Spleen (tissue), 13 donors: ENCODE measurements at places on chromosomes 3 and 15. TPM values are rescaled to one million over a fixed set of nuclear protein-coding genes. Genes with fewer than 3 reads are reported as not detected.

The LIPC gene
- 2.5 TPM for total RNA-seq

The TLR9 gene
- total RNA-seq: 7.7 TPM

- H3K36me3 ChIP-seq: no peaks in the 10 kb centered on the region
- H3K27me3 ChIP-seq: no peaks in the 10 kb centered on the region
- no peak for DNase-seq
- H3K27ac ChIP-seq: no peak overlapping the region
- peaks cover 32% of the 10 kb centered on the region for H3K4me1 ChIP-seq
- H3K4me3 ChIP-seq: no peak overlapping the region
Observed at GRCh38 chr3:71528816-71529215, 54.7 kb downstream of the FOXP1 start.

- H3K36me3 ChIP-seq: no peaks in the 10 kb centered on the region
- H3K27me3 ChIP-seq: no peaks in the 10 kb centered on the region
- H3K4me1 ChIP-seq: no peaks in the 10 kb centered on the region
- no peak for DNase-seq
Observed at GRCh38 chr15:35191783-35192182, 106.7 kb upstream of the NANOGP8 start.

DNA sequence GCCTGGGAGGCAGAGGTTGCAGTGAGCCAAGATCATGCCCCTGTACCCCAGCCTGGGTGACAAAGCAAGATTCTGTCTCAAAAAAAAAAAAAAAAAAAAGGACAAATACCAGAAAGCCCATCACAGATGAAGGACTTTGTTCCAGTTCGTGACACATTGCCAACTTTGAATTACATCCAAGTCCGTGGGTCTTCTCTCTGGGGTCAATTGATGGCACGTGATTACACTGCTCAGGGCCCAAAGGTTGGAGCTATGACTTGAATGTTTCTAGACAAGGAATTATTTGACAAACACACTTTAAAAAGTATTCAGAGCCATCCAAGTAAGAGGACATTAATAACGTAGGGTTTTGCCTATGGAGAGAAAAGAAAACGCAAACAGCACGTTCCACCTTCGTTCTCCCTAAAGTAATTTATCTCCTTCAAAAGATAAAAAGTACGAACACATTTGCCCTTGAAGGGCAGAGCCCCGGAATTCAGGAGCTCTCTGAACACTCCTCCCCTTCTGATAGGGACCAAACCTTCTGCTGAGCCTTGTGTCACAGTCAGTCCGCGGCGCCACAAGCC is 31.3 kb upstream of the ST3GAL6 start:
- H3K27me3 ChIP-seq: no peaks in the 10 kb centered on the region
- DNase-seq: no peak
- peaks cover 26% of the 10 kb centered on the region for H3K4me1 ChIP-seq
- H3K4me3 ChIP-seq: peak overlapping the region; percentile 66
- no peak overlapping the region for H3K27ac ChIP-seq

DNA sequence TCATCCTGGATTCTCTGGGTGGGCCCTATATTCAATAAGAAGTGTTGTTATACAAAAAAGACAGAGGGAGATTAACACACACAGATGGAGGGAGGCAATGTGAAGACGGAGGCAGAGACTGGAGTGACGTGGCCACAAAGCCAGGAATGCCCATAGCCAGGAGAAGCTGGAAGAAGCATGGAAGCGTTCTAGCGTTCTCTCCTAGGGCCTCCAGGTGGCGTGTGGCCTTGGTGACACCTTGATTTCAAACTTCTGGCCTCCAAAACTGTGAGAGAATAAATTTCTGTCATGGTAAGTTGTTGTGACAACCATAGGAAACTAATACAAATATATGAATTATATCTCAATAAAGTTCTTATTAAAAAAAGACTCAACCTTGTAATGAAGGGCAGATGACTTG is 21.3 kb downstream of the THBS1 start:
- H3K27me3 ChIP-seq: no peaks in the 10 kb centered on the region
- DNase-seq: no peak
- no peaks in the 10 kb centered on the region for H3K4me1 ChIP-seq
- H3K27ac ChIP-seq: no peak overlapping the region

DNA sequence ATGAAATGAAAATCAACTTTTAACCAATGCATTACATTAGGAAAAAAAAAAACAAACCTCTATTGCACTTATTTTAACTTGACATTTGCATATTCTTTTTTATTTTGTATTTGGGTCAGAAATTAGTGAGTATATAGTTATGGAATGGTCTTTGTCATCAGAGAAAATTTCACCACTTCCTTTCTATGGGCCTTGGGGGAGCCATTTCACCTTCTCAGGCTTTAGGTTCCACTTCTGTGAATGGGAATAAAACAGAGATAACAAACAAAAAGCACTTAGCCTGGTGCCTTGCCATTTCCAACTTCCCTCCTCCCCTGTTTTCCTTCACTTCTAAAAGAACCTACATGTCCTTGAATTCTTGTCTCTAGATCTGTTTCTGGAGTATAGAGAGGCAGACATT is 168.0 kb upstream of the STT3B start:
- H3K27me3 ChIP-seq: no peaks in the 10 kb centered on the region
- no peak overlapping the region for H3K4me3 ChIP-seq
- H3K4me1 ChIP-seq: no peaks in the 10 kb centered on the region
- no peak for DNase-seq
- H3K27ac ChIP-seq: no peak overlapping the region
